ENCODE measurements at places on chromosomes 12 and 14. TPM values are rescaled to one million over a fixed set of nuclear protein-coding genes. Genes with fewer than 3 reads are reported as not detected.

The RPL10L gene
- not detected for total RNA-seq

The KRT2 gene
- total RNA-seq, result not detected

The SIX4 gene
- 0.80 TPM for total RNA-seq

The MYO1H gene
- not detected for total RNA-seq

The SLC4A8 gene
- 5.4 TPM for total RNA-seq

The MIP gene
- not detected for total RNA-seq

All from activated CD4-positive, alpha-beta memory T cell treated with anti-CD3 and anti-CD28 coated beads, Interleukin-2, amount 10 ng/mL, durations not matched to agents 7 days and 5 days (primary cell).